Activated naive CD8-positive, alpha-beta T cell treated with anti-CD3 and anti-CD28 coated beads, Interleukin-2, amount 50 U/mL, for 16 hours (primary cell): ENCODE measurements at places on chromosomes 12 and 14.

- DNase-seq = no peak
These were observed 474.1 kb downstream of the ETNK1 start for GRCh38 chr12:23099104-23099503.

DNA sequence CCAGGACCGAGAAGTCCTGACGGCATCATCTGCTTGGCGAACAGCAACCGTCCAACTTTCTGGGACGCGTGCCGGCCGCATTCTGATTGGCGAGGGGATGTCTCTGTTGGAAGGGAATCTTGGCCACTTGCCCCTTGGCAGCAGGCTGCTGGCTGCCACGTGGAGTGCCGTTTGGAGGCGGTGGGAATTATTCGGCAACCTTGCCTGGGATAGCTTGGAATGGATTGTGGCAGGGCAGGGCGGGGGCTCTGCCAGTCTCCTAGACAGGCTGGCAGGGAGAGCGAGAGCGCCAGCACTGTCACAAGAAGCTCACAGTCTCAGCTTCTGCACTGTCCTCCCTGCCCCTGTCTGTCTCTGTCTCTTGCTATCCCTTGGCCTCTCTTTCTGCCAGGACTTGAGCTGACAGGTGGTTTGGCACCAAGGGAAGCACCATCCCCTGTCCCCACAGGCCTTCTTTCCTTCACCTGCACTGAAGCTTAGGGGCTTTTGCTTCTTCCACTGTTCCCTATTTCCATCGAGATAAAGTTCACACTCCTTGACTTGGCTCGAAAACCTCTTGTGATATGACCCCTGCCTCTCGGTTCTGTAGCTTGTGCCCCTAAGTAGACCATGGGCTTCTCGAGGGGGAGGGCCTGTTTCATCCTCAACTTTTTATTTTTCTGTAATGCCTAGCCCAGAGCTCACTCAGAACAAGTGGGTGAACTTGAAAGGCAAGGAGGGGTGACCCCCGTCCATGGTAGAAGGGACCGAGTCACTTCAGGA is 201.9 kb downstream of the PHETA1 start:
- DNase-seq = no peak

DNA sequence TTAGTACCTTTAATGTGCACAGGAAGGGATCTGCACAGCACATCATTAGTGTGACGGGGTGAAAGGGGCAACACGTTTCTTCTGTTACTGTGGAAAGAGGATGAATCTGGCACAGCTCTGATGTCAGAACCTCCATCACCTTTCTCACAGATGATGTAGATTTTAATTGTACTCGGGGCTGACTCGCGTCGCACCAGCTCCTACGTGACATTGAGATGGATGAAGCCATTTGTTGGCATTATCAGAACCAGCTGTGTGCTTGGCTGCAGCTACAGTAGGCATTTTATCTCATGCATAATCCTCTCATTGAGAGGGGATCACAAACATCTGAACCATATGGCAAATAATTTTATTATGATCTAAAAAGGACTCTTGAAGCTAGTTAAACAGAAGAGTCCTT is 173.6 kb downstream of the PDZRN4 start:
- DNase-seq = no peak

DNA sequence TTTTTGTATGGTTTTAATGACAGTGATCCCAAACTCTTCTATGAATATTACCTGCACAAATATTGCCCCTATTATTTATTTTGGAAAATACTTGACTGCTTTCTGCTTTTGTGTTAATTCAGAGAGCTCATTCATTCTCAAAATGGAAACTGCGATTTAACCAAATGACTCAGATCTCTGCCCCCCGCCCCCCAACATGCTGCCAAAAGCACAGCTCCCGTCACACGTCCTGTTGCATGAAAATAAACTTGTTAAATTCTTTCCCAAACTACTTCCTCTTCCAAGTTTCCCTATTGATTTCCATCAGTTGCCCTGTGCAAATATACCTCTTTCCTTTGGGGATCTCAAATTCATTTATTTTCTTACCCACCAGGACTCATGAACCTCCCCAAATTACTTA is 18.0 kb upstream of the NRDE2 start:
- DNase-seq = no peak

DNA sequence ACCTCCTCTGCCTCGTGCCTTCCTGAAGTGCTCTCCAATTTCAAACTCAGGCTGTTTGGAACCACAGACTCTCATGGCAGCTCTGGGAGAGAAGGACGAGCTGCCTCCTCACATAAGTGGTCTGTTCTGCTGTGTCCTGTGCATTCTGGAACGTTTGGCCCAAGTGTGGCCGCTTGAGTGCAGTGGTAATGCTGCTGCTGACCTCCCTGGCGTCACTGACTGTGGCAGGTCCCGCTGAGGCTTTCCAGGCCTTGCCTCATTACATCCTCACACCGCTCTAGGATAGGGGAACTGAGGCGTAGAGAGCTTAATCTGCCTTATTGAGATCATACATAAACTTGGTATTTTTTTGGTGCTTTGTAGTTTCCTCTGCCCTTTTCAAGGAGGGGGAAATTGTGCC is 14.2 kb downstream of the CCDC92 start:
- DNase-seq = no peak

DNA sequence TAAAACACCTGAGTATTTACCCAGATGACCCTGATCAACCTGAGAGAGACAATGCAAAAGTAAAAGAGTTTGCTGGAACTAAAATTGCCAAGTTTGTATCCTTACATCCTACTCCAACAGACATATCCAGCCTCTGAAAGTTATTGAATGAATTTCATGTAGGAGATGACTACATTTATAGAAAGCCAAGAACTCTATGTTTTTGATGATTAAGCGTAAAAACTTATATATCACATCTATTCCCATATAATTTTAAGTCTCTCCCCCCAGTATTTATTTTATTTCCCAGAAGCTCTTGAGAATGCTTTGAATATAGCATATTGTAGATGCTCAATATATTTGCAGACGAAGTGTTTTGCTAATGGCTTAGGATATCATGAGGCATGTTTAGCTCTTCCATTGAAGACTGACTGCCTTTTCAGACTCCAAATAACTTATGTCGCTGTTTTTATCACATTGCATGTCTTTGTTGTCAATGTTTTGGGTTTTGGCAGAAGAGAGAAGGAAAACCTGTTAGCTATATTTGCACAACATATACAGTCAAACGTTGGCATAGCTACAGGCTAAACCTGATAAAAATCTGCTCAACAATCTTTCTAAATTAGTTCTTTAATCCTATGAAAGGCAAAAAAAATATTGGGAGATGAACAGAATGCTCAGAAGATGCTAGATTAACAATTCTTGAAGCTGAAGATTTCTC is 213.6 kb downstream of the DIO2 start:
- DNase-seq = no peak

- DNase-seq = no peak
These were observed 27.9 kb downstream of the VWF start for GRCh38 chr12:6096527-6096926.

- no peak for DNase-seq
These were observed 48.0 kb upstream of the ARID2 start for GRCh38 chr12:45681465-45681864.

DNA sequence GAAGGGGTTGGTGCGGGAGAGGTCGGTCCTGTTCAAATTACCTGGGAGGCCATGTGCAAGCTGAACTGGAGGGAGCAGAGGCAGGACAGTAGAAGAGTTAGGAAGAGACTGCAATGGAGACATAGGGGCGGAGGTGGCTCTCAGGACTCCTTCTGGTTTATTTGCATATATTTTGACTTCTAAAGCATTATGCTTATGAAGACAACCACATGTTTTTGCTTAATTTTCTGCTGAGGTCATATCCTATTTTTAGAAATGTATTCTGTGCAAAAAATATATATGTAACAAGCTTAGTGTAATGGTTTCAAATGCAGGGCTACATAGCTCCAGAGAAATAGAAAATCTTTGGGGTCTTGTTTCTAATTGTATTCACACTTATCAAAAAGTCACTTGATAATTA is 137.0 kb upstream of the MDM1 start:
- DNase-seq = no peak

GRCh38 chr12:73547421-73547820 is 990.2 kb upstream of the ATXN7L3B start:
- no peak for DNase-seq

- DNase-seq = no peak
These were observed 7.6 kb upstream of the ABHD12B start for GRCh38 chr14:50864237-50864636.

GRCh38 chr14:83894568-83894967 is 1635.4 kb upstream of the FLRT2 start:
- no peak for DNase-seq

DNA sequence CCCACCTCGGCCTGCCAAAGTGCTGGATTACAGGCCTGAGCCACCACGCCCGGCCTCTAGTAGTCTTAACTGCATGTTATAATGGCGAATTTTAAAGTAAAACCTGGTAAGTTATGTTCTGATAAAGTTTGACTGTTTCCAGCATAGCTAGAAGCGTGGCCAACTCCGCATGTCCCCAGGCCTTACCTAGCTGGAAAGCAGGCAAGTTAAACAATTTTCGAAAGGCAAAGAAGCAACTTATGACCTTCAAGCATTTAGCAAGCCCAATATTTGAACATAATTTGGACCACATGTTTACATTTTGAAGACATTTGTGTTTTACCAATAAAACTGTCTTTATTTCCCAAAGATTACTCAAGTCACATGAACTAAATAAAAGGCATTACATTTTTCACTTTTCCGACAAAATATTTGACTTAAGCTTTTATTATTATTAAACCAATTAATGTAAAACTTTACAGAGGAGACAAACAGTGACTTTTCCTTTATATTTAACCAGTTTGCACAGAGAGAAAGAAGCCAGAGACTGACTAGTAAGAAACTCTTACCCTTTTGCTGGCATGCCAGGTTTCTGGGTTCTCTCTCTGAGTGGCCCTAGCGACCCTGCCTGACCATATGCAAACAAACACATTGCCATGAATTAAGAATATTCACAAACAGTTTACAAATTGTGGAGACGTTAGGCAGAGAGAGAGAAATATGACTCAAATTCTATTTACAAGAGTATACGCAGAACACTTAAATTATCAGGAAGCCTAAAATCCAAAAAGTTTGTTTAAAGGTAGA is 106.3 kb downstream of the RIN3 start:
- no peak for DNase-seq

DNA sequence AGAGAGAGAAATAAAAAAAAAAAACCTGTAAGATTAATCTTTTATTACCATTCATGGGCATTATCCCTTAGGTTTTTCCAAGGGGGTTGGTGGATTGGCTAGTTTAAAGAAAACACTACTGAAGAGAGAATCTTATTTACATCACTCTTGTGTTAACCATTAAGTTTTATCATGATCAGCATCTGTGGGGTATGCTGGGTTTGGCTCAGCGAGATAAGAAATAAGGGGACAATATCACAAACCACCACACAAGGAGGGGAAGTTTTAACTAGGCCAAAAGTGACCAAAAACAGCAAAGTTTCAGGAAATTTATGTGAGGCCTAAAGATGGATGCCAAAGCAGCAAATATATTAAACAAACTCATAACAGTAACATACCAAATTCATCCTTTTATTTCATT is 548.6 kb downstream of the SLC16A7 start:
- no peak for DNase-seq

GRCh38 chr12:96257550-96258103 is 63.5 kb downstream of the ELK3 start:
- no peak for DNase-seq

- no peak for DNase-seq
These were observed 122.9 kb upstream of the TMEM132D start for GRCh38 chr12:130026608-130027176.

GRCh38 chr12:11446372-11446771 is 51.0 kb upstream of the PRB2 start:
- DNase-seq = no peak

DNA sequence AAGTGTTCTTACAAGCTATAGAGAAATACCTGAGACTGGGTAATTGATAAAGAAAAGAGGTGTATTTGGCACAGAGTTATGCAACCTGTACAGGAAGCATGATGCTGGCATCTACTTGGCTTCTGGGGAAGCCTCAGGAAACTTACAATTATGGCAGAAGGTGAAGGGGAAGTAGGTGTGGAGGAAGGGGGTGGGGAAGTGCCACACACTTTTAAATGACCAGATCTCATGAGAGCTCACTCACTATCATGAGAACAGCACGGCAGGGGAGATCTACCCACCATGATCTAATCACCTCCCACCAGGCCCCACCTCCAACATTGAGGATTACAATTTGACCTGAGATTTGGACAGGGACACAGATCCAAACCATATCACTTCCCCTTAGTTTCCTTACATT is 32.8 kb downstream of the TSHR start:
- no peak for DNase-seq

- DNase-seq = no peak
These were observed 46.6 kb upstream of the PAPOLA start for GRCh38 chr14:96455588-96455987.

DNA sequence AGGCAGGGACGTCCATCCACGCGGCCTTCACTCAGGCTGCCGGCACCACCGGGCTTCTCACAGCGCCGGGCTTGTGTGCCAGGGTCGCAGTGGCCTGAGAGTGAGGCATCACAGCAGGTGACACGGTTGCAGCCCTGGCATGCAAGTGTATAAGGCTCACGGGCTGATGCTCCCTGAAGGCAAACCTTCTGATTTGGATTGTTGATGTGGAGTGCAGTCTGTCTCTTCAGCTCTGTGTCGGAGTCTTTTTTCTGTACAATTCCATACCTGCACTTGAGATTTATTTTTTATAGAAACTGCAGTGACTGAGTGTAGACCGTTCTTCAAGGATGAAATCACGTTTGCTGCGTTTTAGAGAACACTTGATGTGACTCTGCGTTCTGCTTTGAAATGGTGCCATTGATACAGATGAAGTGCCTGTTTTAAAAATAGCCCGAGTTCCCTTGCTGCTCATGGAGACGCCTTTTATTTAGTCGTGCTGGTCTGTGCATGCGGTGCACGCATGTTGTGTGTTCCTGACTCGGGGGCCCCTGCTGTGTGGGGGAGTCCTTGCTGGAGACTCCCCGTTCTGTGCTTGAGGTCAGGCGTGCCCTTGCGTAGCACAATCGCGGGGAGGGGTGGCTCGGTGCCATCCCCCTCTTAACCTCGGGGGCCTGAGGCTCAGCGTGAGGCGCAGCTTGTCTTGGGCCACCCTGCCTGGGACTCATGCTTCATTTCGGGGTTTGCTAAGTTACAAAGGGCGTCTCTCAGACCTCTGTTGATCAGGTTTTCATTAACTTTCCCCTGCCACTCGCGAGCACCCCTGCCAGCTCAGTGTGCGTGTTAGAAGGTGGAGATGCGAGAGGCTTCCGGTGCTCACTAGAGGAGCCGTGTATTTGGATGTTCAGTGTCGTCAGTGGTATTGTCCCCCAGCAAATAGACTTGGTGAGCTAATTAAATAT is 21.6 kb upstream of the AMN start:
- no peak for DNase-seq

DNA sequence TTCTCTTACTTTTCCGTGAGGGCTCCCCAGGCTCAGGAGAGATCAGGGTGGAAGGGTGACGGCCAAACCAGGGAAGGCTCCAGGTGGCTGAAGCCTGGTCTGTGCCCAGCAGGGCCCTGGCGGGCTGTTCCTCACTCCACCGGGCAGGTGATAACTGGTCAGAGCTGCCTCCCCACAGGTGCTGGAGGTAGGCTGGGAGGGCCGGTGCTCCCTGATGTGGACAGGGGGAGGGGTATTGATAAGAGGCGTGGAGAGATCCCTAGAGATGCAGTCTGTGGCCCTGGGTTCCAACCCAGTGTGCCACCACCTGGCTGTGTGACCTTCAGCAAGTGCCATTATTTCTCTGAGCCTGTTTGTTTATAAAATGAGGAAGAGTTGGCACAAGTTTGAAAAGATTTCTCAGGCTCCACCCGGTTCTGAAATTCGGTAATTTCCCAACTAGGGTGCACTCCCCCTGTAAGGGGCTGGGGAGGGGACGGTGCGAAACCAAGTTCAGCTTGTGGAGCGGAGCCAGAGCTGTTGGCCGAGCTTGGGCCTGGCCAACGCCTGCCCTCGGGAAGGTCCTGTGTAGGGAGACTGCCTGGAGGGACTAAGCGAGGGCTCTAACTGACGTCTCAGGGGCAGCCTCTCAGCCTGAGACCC is 1.0 kb upstream of the NR4A1 start:
- DNase-seq = no peak
